ENCODE measurements at places on chromosomes 2 and 18. TPM values are rescaled to one million over a fixed set of nuclear protein-coding genes. Genes with fewer than 3 reads are reported as not detected.

Gene TCF7L1
- total RNA-seq = 1.1 TPM

Gene RTP5
- 2.5 TPM for total RNA-seq

Gene EVX2
- not detected for total RNA-seq

Gene CHST9
- total RNA-seq = 3.1 TPM

Gene CFAP221
- total RNA-seq = 5.6 TPM

Gene ABCB11
- 0.16 TPM for total RNA-seq

Gene NT5C1B
- not detected for total RNA-seq

Gene ASB3
- total RNA-seq = 130 TPM

Gene PLEKHH2
- 8.4 TPM for total RNA-seq

Gene OBSL1
- 39.9 TPM for total RNA-seq

Gene NFATC1
- 0.16 TPM for total RNA-seq

DNA sequence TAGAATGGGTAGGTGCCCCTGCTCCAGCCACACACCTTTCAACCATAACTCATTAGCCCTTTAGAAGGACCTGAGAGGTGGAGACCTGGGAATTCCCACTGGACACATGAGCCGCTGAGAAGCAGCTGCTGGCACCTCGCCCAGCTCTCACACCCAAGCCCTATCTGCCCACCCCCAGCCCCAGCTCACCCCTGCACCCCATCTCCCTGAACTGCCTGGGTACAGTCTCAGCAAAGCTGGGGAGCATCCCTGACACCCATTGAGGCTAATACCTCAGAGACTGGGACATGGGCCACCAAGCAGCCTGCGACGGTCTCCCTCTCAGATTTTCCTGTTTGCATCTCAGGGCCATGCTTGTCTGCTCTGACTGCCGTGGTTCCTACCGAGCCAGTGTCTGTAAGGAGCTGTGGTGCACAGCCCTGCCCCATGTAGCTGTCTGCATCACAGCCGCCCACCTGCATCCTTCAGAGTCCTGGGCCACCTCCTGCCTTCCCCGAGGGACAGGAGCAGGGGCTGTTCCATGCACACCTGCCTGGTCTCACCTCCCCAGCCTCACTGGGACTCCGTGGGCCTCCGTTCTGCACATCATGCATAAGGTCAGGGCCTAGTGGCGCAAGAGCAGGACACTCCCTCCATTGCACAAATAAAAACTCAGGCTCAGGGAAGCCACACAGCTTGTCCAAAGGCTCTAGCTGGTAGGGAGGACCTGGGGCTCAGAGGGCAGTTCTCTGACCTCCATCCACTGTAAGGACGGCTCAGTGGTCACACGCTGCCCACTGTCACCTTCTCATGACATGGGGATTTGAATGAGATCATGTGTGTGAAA lies 90.0 kb downstream of the SEPTIN10 start:
- no peak for DNase-seq

GRCh38 chr2:193156480-193156879 lies 961.7 kb upstream of the TMEFF2 start:
- no peak for DNase-seq

DNA sequence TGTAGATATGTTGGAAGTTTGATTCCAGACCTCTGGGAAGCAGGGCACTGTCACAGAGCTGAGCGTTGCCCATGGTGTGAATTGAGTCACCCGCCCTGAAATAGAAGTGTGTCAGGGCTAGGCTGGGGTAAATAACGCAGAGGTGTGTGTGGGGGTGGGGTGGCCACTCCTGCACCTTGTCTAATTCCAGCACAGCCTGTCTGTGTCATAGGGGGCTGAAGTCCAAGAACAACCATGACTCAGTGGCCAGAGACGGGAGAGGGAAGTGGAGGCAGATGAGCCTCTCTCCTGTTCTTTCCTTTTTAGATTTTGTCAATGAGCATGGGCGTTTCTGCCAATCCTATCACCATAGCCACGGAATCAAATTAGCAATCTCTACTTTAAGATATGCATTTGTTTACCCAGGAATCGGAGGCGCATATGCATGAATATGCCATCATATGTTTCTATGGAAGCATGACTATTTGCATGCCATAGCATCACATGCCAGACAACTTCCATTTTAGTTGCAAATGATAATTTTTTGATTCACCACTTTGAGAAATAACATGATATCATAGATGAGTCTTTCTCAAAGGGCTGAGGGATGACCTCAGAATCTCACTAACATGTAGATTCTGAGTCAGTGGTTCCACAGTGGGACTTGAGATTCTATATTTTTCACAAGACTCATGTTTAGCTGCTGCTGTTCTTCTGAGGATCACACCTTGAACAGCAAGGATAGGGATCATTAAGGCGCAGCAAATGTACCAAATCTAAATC lies 852.9 kb downstream of the DCDC2C start:
- peak; percentile 4 for DNase-seq

DNA sequence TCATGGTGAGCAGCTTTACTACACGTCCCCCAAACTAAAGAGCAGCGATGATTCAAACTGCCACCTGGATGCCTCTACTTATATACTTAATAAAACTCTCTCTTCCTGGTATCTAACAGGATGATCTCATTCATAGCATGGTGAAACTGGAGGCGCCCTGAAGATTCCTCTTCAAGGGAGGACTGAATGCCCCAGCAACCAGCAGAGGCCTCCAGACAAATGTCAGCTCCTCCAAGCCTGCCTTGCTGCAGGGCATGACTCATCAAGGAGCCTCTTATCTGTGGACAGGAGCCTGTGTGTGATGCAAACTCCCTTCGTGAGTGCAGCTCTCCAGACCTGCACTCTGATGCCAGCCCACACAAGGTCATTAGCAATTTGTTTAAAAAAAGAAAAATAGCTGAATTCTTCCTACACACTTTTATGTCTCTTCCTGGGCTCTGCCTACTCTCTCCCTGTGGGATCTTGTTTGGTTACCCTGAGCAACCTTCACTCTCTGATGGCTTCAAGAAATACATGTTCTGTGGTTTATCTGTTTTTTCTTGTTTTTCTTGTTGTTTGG lies 30.2 kb downstream of the LONRF2 start:
- no peak for DNase-seq

DNA sequence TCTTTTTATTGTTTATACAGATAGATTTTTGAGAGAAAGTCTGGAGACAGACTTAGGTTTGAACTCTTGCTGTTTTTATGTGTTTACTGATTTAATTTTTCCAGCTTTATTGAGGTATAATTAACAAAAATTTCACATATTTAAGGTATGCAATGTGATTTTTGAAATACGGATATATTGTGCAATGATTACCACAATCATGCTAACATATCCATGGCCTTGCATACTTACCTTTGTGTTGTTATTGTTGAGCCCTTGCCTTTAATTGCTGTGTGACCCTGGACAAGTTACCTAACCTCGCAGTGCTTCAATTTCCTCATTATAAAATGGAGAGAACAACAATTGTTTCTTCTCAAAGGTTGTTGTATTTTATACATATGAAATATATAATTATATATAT lies 13.9 kb upstream of the RBMS1 start:
- DNase-seq = no peak

GRCh38 chr2:226139759-226140158 lies 659.9 kb downstream of the IRS1 start:
- no peak for DNase-seq

DNA sequence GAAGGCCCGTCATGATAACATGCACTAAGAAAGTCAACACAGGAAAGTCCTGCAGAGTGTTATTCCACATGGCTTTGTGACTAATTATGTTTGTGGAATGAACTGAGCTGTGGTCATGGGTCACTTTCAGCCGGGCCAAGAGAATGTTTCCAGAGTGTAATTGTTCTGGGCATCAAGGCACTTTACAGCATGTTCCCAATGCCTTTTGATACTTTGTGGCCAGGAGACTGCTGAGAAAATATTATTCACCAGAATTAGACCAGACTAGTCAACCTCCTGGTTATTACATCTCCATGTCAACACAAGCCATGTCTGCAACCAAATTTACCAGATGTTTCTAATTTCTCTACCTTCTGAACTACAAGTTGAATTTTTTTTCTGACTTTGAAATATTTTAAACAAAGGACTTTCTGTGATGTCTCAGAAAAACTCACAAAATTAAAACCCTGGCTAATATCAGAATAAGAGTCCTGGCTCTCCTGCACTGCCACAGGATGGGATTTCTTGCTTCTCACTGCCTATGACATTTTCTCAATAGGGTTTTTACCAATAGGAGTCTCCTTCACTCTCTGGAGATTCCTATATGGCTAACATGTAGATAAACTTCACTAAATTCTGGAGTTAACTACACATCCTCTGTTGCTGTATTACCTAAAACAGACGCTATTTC lies 90.6 kb upstream of the WDR75 start:
- no peak for DNase-seq

DNA sequence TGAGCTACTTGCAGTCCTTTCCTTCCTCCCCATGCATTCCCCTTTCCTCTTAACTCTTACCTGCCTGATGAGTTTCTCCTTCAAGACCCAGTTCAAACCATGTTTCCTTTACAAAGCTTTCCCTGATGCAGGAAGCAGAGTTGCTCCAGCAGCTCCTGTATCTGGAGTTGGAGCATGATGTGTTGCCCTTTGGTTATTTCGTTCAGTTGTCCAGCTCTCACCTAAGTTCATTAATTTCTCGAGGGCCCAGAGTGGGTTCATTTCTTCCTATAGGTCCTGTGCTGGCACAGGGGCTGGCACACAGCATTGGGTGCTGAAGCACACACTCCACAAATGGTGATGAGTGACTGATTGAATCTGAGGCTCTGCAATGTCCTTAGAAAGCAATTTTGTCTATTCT lies 23.0 kb upstream of the TMEM214 start:
- DNase-seq = no peak

- DNase-seq = no peak
Measured at GRCh38 chr2:178327516-178327915, 123.5 kb downstream of the PRKRA start.

GRCh38 chr2:225008179-225008856 lies 34.0 kb downstream of the DOCK10 start:
- no peak for DNase-seq

GRCh38 chr2:148932536-148932935 lies 57.5 kb downstream of the KIF5C start:
- DNase-seq = no peak

GRCh38 chr2:62672601-62673000 lies 32.9 kb upstream of the EHBP1 start:
- DNase-seq = no peak

DNA sequence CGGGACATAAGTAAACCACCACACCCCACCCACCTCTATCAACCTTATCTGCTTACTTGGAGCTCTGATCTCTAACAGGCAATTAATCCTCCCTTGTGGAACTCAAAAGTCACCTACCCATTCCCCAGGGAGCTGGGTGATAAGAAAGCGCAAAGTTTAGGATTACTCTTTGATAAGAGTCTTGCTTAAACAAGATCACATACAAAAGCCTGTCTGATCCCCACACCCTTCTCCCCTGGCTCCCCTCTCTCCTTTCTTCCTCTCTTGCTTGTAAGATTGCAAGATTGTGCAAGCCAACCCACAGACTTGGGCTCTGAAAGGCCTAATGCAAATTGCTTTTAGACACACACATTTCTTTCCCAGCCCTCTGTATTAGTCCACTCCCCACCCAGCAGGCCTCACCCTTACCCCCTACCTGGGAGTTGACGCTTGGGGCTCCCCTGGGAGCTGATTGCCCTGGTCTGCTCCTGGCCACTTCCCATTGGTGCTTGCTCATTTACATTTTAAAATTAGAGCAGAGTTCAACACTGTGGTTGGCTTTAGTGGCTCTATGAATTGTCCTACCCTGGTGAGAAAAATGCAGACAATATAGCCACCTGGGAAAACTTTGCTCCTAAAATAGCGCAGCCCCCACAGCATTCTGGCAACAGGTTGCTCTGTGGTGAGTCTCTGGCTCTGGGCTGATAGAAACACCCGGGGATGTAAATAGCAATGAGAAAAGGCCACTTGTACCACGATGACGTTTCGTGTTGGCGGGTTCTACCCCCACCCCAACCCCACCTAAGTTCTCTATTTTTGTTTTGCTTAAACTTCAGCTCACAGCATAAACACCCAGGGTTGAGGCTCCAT lies 92.8 kb upstream of the MSH2 start:
- no peak for DNase-seq

DNA sequence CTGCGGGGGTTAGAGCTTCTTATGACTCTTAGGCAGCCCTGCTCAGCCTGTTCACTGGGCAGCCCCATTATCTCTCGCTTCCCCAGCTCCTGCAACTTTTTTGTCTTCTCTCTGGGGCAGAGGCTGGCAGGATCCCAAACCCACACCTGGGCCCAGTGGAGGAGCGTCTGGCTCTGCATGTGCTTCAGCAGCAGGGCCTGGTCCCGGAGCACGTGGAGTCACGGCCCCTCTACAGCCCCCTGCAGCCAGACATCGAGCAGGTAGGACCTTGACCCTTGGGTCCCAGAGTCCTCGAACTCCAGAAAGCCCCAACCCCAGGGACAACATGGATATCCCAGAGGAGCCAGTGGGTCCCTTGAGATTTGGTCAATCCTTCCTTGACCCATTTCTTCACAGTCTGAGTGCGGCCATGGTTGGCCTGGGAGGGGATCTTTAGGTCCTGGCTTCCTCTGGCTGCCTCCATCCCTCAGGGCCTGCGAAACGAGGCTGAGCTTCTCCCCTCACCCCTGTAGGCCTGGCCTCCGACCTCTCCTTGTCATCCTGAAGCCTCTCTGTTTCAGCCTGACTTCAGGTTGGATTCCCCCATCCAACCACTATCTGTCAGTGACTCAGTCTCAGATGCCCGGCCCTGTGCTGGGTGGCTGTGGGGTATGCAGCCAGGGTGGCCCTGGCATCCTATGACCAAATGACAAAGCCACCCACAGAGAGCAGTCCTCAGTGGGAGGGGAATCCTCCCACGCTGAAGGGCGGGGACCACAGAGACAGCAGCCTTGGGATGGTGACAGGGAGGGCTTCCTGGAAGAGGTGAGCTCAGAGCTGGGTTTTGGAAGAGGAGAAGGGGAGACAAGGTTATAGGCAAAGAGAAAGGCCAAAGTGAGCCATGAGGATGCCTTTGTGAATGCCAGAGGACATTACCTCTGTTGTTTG lies 214.2 kb downstream of the DYSF start:
- no peak for DNase-seq

- DNase-seq = no peak
Measured at GRCh38 chr18:75874401-75875089, 447.0 kb upstream of the SMIM21 start.

DNA sequence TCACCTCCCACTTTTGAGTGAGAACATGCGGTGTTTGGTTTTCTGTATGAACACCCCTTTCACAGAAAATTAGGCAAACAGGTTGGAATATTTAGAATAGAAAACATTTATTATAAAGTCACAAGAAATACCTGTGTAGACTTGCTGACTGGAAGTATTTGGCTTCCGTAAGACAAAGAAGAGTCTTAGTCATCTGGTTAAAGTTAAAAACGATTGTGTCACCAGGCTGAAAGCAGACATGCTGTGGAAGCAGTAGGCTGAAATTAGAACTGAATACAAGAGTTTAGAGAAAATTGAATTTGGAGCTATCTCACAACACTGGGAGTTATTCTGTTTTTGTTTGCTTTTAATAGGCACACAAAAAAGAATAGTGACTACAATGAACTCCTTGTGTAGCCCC lies 16.2 kb upstream of the CLASP1 start:
- no peak for DNase-seq

- DNase-seq = no peak
Measured at GRCh38 chr2:31238126-31238905, 4.4 kb downstream of the EHD3 start.

DNA sequence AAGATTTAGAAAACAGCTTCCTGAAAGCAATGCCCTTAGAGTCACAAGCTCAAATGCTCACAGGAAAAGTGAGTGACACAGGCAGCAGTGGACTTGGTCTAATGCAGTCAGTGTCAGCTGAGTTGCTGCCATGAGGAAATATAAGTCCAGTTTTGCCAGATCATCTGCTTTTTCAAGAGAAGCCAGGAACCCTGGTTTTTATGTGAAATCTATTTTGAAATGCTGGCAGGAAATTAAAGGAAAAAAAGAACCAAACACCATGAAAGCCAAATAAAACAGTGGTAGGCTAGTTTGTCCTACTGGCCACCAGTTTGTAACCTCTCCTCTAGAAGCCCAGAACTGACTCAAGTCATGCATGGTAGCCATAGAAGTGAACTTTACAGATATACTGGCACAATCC lies 109.2 kb downstream of the THADA start:
- no peak for DNase-seq
